ENCODE measurements at places on chromosomes 16 and 17.

- DNase-seq = no peak
Observed at GRCh38 chr16:77759201-77759600, 29.2 kb upstream of the VAT1L start.

DNA sequence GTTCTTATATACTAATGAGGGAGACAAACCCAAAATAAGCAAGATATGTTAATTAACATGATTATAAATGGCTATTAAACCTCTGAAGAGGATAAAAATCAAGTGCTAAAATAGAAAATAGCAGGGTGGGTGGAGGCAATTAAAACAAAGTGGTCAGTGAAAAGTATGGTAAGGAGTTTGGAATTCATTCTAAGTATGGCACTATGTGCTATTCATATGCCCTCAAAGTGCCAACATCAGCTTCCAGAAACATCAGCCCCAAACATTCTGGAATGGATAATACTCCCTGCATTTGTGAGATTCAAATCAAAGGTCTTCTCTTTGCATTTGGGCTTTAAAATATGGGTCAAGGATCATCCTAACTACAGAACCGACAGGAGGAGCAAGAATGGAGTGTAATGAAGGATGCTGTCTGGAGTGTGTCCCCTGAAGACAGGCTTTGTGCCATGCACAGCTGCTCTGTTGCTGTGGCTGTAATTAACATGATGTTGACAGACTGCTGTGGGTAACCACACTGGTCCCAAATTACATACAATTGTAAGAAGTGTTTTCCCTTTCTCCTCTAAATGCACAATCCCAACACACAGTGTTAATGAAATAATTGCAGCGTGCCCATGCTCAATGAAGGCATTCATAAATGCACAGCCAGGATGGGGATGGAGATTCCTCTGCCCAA, 93.1 kb downstream of the VAT1L start:
- no peak for DNase-seq

DNA sequence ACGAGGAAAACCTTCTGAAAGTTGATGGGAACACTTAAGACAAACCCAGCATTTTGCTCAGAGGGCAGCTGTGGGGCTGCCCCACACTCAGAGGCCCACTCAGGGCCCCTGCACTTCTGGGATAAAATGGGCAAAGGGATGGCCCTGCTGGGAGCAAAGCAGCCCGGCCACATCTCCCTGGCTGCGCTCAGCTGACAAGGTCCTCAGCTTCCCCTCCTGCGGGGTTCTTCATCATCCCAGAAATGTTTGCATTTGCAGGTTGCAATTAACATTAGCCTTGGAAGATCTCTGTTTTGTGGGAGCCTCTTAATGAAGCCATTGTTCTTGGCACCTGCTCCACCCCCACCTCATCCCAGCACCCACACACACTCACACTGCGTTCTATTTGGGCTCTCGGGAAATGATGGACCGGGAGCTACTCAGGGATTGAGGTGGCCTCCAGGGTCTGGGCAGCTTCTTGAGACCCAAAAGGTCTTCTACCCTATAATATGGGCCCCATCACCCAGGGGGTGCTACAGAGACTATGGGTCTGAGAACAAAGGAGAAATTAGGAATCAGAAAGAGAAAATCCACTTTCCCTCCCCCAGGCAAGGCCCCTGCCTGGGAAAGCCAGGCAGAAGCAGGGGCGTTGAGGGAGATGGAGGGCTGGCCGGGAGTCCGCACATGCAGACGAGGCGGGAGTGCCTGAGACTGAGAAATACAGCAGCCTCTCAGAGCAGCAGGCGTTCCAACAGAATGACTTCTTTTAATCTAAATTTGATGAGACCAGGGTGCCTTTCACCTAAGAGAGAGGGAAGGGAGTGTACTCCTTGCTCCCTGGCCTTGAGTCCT, 53.7 kb upstream of the RPL38 start:
- no peak for DNase-seq

DNA sequence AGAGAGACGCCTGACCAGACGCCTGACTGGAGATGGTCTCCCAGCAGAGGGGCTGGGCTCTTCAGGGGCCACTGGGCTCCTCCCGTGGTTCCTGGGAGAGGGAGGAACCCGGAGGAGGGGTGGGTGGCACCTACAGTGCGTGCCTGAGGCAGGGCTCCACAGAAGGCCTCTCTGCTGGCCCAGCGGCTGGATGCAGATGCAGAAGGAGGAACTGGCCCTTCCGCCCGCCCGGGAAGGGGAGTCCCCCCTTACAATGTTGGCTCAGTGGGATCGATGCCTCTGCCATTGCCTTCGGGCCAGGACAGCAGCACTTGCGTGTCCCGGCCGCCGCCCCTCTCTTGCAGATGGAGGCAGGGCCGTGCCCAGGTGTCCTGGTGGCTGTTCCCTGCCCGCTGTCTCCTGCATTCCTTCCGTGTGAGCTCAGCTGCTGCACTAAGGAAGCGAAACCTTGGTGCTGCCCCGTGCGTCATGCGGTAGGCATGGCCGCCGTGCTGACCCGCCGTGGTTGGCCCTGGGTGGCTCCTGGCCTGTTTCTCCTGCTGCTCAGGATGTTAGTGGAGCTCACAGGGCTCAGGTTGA, 15.1 kb downstream of the BAIAP2 start:
- peak; percentile 30 for DNase-seq
